Lower lobe of right lung (tissue), 2 donors: ENCODE measurements at places on chromosomes 4 and X. TPM values are rescaled to one million over a fixed set of nuclear protein-coding genes. Genes with fewer than 3 reads are reported as not detected.

PAPSS1 gene
- 68.2 TPM for total RNA-seq

DYNLT3 gene
- total RNA-seq = 27.2 TPM

GPC4 gene
- 41.9 TPM for total RNA-seq

DNA sequence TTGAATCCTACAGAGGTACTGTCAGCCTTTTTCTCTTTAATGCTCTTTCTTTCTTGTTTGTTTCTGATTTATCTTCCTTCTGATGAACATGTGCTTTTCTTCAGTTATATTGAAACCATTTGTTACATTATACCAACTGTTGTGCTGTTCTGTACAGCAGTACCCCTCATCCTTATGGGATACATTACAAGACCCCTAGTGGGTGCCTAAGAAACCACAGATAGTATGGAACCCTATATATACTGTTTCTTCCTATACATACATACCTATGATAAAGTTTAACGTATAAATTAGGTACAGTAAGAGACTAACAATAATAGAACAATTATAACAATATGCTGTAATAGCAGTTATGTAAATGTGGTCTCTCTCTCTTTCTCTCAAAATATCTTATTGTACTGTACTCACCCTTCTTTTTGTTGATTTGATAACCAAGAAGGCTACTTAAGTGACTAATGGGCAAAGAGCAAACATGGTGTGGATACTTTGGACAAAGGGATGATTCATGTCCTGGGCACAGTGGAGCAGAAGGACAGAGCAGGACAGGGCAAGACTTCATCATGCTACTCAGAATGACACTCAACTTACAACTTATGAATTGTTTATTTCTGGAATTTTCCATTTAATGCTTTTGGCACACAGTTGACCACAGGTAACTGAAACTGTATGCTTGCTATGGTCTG is 10.7 kb upstream of the YIPF7 start:
- no peak for DNase-seq
- no peaks in the 10 kb centered on the region for H3K27me3 ChIP-seq
- no peaks in the 10 kb centered on the region for H3K36me3 ChIP-seq

DNA sequence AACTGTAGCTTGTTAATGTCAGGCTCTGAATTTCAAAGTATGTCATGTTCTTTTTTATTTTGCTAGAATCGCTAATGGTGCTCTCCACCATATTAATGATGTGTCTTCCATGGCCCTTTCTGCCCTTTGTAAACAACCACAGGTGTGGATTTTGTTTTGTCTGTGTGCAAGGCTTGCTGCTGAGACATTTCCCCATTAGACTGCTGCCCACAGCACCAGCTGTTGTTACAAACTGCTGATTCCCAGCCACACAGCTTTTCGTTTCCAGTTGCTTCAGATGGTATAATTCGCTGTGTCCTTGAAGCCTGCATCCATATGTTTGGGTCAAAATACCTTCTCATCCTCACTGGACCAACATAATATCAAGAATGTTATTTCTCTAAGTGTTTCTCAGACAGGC is 32.8 kb downstream of the KCNIP4 start:
- H3K36me3 ChIP-seq = no peaks in the 10 kb centered on the region
- no peak for DNase-seq
- H3K27ac ChIP-seq = no peak overlapping the region
- no peak overlapping the region for H3K4me3 ChIP-seq
- H3K27me3 ChIP-seq = no peaks in the 10 kb centered on the region

- peaks cover 36% of the 10 kb centered on the region for H3K4me1 ChIP-seq
- H3K36me3 ChIP-seq = peaks cover 43% of the 10 kb centered on the region
- no peaks in the 10 kb centered on the region for H3K27me3 ChIP-seq
- no peak for DNase-seq
- H3K4me3 ChIP-seq = no peak overlapping the region
These were observed 41.9 kb downstream of the TNIP2 start for GRCh38 chr4:2714061-2714770.

DNA sequence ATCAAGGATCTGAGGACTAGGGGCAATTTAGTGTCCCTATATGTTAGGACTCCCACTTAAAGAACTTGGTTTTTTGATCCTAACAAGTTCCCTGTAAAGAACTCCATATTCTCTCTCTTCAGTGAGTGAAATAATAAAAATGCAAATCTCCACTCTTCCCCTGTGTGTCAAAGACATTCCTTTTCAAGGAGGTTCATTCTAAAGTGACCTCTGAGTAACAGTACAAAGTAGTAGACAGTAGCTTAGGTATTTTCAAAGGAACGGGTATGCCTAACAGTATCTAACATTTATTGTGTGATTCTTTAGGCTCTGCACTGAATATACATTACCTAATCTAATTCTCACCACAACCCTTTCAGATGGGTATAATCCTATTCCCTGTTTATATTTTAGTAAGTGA is 58.4 kb upstream of the SCOC start:
- no peak overlapping the region for H3K4me3 ChIP-seq
- no peaks in the 10 kb centered on the region for H3K27me3 ChIP-seq
- no peaks in the 10 kb centered on the region for H3K36me3 ChIP-seq
- no peaks in the 10 kb centered on the region for H3K4me1 ChIP-seq
- no peak for DNase-seq

KLB gene
- total RNA-seq = 1.0 TPM
